ENCODE measurements at places on chromosomes 1 and 21.

DNA sequence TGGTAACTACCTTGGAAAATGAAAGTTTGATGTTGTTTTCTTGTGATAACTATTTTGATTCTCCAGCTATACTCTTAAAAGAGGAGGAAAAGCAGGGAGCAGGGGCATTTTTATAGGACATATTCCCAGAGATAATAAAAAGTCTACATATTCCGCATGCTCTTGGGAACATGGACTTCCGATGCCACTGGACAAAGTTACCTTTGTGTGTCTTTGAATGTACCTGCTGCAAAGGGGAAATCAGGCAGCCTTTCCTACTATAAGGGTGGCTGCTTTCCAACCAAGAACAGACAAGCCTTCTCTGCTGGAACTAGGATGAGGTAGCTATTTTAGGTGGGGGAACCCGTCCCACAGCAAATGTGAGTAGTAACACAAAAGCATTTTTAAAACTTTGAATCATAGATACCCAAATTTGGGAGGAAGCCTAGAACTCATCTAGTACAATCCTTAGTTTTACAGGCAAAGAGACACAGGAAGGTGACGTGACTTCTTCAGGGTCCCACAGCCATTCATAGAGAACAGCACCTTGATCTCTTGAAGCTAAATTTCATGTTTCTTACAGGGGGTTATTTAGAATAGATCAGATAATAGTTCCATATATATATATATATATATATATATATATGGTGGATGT lies 179.9 kb downstream of the FASLG start:
- no peak for DNase-seq

GRCh38 chr1:154584267-154584994 lies 16.9 kb downstream of the CHRNB2 start:
- DNase-seq, result no peak

GRCh38 chr1:223482766-223483165 lies 89.6 kb downstream of the CCDC185 start:
- DNase-seq, result no peak

DNA sequence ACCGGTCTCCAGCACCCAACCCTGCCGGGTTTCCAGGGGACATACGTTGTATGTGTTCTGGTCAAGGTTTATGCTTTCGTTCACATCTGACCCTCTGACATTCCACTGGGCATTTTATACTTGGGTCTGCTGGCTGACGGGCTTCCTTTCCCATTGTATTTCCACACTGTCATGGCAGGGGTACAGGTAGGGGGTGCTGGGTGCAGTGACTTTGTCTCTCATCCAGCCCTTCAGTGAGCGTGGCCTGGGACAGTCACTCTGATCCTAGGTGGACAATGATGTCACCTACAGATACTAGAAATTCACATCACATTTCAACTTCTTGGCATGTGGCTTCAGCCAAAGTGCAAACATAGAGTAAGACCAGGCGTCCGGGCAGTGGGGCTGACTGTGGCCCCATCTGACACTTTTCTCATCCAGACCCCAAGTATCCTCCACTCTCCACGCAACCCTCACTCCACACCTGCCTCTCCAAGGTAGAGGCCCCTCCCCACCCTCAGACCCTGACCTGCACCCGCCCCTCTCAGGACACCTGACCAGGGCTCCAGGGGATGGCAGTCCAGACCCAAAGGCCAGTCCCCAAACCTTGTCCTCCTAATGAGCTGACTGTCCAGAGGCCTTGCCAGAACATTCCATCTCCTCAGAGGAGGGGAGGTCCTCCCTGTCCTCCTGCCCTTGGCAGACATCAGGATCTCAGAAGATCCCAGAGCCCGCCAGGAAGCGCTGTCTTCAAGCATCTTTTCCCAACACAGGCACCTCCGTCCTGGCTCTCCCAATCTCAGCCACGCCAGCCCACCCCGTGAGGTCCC lies 743 bp upstream of the KRTAP10-10 start:
- DNase-seq, result no peak

DNA sequence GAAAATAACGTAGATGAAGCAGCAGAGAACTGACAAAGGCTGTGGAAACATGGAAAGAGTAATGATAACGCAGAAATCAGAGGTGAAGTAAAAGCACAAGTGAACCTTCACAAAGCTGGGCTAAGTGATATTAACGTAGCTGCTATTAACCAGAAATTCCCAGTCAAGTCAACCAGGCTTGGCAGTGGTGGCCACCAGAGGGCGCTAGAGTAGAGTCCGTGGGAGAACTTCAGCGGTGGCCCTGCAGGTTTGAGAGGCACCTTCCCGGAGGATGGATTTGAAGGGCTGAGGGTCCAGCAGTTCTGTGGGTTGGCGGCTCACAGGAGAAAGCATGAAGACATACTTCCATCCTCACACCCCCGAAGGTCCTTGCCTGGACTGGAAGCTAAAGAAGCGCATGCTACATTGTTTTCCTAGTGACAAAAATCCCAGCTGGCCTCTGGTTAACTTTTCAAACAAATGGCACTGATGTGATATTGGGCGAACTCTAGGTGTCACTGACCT lies 81.7 kb upstream of the ZNF648 start:
- DNase-seq, result no peak

GRCh38 chr1:170214117-170215032 lies 68.6 kb downstream of the NTMT2 start:
- DNase-seq, result no peak

DNA sequence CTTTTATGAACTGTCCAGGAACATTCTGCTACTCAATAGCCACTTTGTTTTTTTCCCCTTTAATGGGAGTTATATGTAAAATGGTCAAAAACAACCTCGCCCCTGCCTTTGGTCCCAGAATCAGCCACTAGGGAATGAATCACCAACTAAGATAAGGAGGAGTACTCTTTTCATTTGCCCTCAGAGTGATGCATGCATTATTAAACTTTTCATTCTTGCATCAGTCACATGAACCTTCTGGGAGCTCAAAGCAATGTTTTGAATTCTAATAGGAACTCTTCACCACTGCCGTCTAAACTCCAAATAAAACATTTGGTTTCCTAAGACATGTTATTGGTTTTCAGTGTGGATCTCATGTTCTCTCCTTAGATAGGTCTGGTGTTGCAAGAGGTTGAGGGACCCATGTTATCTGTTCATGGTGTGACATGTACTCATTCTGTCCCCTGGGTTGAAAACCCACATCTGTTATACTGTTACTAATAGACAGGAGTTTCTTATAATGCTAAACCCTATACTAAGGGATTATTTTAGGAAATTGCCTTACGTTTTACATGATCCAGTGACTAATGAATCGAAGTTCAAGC lies 17.8 kb upstream of the HSD17B7 start:
- no peak for DNase-seq

- no peak for DNase-seq
These were observed 183.6 kb downstream of the NR5A2 start for GRCh38 chr1:200211157-200211556.

- DNase-seq, result no peak
These were observed 606.7 kb upstream of the CHRM3 start for GRCh38 chr1:238779716-238780115.

DNA sequence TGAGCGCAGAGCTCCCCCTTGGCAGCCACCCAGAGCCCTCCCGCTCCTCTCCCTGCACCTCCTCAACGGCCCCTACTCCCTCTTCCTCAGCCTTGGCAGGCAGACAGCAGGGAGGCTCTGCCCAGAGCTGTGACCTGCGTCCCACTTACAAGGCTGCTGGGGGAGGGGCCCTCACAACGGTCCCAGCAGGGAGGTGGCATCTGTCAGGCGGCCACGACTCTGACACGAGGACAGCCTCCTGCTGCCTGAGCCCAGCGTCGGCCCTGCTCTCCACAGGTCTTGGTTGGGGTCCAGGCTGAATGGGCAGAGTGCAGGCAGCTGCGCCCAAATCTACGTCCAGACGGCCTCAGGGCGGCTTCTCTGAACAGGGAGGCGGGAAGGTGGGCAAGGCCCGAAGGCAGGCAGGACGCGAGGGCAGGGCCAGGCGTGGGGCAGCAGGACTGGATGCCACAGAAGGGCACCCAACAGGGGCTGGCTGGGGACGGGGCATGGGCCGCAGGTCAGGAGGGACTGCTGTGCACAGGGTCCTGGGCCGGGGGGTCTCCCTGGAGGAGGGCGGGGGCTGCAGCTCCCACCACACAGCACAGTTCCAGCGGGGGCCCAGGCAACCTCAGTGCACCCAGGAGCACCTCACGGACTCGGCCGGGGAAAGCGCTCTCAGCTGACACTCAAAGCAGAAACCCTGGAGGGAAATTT lies 7.5 kb downstream of the SLC19A1 start:
- DNase-seq, result no peak

DNA sequence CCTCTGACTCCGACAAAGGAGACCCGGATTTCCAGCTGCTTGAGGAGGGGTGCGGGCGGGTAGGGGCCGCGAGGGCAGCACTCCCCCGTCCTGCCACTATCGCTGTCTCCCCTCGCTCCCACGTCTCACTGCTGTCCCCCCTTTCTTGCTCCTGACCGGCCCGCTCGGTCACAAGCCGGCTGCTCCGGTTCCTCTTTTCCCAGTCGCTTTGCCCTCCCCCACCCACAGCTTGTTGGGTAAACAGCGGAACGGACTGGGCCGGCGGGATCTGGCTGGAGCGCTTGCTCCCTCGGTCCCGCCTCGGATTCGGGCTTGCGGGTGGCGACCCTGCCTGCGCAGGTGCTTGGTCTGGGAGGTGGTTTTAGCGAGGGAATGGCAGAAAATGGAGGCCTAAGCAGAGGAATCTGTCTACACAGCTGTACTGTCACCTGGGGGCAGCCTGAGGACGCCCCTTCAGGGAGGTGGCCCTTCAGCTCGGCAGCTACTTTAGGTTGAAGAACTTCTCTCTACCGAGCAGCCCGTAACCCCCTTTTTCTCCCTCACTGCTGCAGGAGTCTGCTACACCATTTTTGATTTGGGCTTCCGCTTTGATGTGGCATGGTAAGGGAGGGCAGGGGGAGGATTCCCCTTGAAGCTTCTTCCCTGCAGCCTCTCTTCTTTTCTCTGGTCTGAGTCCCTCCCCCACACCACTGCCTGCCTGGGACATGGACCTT lies 645 bp downstream of the ATP6V0B start:
- DNase-seq, result no peak
